ENCODE measurements at places on chromosomes 1 and 21.
A peak's percentile ranks its signal among the peaks of the same experiment; 100 is the strongest.

- no peak for DNase-seq
These were observed 3.6 kb downstream of the PSEN2 start for GRCh38 chr1:226873771-226874578.

- peak; percentile 26 for DNase-seq
These were observed 1.2 kb downstream of the TUT4 start for GRCh38 chr1:52551507-52552235.

GRCh38 chr1:199723250-199723956 lies 304.1 kb upstream of the NR5A2 start:
- no peak for DNase-seq

GRCh38 chr1:245110406-245110805 lies 44.4 kb upstream of the KIF26B start:
- DNase-seq = no peak

DNA sequence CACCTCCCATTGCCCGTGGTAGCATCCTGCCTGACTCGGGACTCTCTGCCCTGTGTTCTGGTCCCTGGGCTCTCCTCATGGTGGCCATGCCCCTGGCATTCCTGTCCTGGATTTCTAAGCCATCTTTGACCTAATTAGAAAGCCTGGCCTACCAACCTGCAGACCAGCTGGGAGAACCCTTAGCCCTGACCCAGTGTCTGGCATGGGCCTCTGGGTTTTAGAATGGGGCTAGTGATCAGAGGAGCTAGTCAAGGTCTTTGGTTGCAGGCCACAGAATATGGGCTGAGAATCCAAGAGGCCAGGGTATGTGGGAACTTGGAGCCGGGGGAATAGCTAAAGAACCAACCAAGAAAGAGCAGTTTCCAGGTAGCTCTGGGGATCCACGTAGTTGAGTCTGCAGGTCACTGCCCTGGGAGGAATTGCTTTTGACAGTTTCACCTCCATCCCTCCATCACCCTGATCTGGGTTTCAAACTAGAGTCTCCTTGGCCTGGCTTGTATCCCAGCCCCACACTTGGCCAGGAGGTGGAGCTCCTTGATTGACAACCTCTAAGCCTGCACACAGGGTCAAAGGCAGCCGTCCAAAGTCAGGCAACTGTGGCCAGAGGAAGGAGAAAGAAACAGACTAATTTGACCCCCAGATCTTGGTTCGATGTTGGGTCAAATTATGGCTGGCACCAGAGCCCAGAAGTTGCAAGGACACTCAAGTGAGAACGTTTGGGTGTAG lies 54.7 kb upstream of the ABCG1 start:
- peak; percentile 73 for DNase-seq

- no peak for DNase-seq
These were observed 70.7 kb downstream of the PRRX1 start for GRCh38 chr1:170734412-170735175.

GRCh38 chr1:29603622-29604021 lies 367.3 kb downstream of the PTPRU start:
- no peak for DNase-seq

DNA sequence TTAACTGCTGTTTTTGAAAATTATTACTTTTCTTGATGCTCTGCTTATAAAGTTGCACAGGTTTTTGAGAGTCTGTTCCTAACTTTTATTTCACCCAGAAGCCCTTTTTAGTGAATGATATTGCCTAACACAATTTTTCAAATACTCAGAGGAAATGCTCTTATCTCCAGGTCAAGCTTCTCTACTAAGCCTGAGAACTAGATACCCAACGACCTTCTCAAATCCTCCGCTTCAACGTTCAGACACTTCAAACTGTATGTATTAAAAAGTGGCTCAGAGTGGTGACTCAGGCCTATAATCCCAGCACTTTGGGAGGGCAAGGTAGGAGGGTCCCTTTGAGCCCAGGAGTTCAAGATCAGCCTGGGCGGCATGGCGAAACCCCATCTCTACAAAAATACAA lies 88.5 kb downstream of the ASH1L start:
- DNase-seq = no peak

GRCh38 chr1:45340816-45341466 lies 701 bp upstream of the MUTYH start:
- DNase-seq = no peak

Measured in head of caudate nucleus (tissue), 42 donors.